ENCODE measurements at places on chromosomes 13 and 19.

GRCh38 chr19:6424195-6424938, at the start of gene KHSRP:
TSS of gene KHSRP (minus strand) at chr19:6424811. CDS start at chr19:6424701, 110 bp downstream.
- DNase-seq = peak; percentile 30

- DNase-seq = no peak
Measured at GRCh38 chr13:103625194-103625593, 559.0 kb upstream of the SLC10A2 start.

- no peak for DNase-seq
Measured at GRCh38 chr13:26515721-26516120, 41.8 kb upstream of the WASF3 start.

DNA sequence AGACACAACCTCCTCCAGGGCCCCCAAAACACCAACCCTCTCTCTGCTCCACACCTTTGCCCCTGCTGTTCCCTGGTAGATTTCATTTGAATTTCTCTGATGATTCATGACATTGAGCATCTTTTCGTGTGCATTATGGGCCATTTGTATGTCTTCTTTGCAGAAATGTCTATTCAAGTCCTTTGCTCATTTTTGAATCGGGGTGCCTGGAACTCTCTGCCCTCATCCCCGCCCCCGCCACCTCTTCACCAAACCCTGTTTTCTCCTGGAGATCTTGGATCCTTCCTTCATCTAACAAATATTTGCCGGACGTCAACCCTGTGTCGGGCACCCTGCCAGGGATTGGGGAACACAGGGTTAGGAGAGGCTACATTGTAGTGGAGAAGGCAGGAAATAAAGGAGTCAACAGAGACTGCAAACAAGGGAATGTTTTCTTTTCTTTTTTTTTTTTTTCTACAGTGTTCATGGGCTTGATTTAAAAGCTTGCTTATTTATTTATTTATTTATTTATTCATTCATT, 25.5 kb upstream of the SLC1A5 start:
- DNase-seq = no peak
